Kidney (tissue), 22 donors: ENCODE measurements at places on chromosomes 1 and 21.
A peak's percentile ranks its signal among the peaks of the same experiment; 100 is the strongest.

- H3K4me1 ChIP-seq, result peaks cover 3% of the 10 kb centered on the region
- H3K27ac ChIP-seq, result no peak overlapping the region
- H3K4me3 ChIP-seq, result no peak overlapping the region
- peak; percentile 48 for DNase-seq
- no peaks in the 10 kb centered on the region for H3K36me3 ChIP-seq
These were observed 26.2 kb upstream of the TARBP1 start for GRCh38 chr1:234504969-234505768.

DNA sequence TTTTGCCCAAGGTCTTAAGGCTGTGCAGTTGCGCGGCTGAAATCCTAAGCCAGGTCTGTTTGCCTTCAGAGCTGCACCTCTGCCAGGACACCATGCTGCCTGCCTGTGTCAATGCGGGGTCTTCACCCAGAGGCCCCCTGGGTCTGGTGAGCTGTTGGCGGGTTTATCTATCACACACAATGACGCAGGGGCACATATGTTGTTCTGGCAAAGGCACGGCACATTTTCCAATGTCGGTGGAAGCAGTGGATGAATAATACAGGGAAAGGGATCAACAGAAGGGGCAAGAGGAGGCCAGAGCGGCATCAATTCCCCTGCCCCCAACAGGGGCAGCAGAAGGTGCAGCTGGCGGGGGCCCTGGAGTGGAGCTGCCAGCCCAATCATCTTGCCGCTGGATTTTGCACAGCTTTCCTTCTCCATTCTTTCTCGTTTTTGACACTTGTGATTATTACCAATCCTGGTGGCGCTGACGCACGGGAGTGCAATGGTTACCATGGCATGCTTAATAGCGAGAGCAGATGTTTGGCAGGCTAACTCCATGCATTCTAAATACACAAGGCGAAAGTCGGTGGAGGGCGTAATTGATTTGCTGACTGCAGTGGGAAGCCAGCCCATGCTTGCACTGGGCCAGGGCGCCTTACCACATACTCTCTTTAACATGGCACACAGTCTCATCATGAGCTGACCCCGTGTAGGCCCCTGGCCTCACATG is 45.8 kb upstream of the CYP2J2 start:
- no peaks in the 10 kb centered on the region for H3K27me3 ChIP-seq
- H3K4me1 ChIP-seq, result no peaks in the 10 kb centered on the region
- H3K4me3 ChIP-seq, result no peak overlapping the region
- no peaks in the 10 kb centered on the region for H3K36me3 ChIP-seq
- H3K27ac ChIP-seq, result no peak overlapping the region

DNA sequence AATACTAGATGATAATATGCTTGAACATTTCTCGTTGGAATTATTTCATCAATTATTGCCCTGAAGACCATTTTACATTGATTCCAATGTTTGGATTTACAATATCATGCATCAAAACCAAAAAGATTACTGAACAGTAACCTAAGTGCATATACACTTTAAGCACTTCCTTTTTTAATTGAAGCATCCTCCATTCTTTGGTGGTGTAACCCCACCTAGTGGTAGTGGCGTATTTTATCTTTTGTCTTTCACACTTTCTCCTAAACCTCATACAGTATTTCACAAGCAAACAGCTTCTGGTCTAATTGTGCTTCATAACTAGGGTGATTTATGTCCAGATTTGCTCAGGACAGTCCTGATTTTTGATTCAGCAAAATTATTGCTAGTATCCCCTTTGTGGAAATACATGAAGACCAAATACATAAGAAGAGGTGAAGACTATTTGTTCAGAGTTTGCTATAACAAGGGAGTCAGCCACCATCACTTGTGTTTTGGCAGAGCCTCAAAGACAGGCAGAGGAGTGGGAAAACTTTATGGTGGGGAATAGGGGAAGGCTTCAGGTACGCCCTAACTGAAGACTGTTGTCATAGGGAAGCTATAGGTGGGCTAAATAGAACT is 3.4 kb upstream of the NVL start:
- no peaks in the 10 kb centered on the region for H3K27me3 ChIP-seq
- H3K36me3 ChIP-seq, result no peaks in the 10 kb centered on the region
- no peak overlapping the region for H3K27ac ChIP-seq
- no peak overlapping the region for H3K4me3 ChIP-seq
- no peaks in the 10 kb centered on the region for H3K4me1 ChIP-seq

DNA sequence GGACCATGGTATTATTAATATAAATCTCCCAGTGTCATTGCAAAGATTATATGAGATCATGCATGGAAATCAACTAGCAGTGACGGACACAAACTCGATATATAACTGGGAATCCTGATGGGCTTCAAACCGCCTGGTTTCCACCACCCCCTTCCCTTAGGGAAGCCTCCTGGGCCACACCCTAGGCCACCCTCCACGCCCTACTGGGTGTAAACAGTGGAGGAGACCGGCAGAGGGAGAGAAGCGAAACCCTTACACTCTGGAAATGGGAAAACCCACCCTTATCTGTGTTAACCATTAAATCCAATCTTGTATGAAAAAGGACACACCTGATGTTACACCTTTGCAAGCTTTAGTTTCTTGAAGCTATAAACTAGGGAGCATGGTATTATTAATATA is 595 bp upstream of the ZNHIT6 start:
- H3K4me1 ChIP-seq, result peaks cover 11% of the 10 kb centered on the region
- no peaks in the 10 kb centered on the region for H3K27me3 ChIP-seq
- DNase-seq, result no peak
- peak overlapping the region; percentile 98 for H3K4me3 ChIP-seq
- no peaks in the 10 kb centered on the region for H3K36me3 ChIP-seq
- no peak overlapping the region for H3K27ac ChIP-seq

DNA sequence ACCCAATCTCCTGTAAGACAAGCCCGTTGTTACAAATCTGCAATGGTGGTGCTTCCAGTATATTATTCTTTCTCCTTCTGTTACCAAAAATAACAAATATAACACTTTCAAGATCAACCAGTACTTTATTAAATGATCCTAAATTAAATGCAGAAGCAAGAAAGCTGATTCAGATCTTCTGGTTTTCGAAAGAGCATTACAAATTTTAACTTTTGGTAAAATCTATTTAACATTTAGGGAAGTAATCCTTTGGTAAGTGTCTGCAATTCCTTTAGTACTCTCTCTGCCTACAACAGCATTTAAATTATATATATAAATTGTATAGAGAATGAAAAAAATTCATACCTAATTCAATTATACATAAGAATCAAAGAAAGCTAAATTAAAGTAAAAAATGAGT is 198.6 kb upstream of the HMCN1 start:
- H3K4me3 ChIP-seq, result no peak overlapping the region
- H3K27me3 ChIP-seq, result no peaks in the 10 kb centered on the region
- no peaks in the 10 kb centered on the region for H3K4me1 ChIP-seq
- no peaks in the 10 kb centered on the region for H3K36me3 ChIP-seq

- DNase-seq, result no peak
- no peaks in the 10 kb centered on the region for H3K27me3 ChIP-seq
- H3K4me1 ChIP-seq, result no peaks in the 10 kb centered on the region
- no peaks in the 10 kb centered on the region for H3K36me3 ChIP-seq
- H3K27ac ChIP-seq, result no peak overlapping the region
These were observed 49.7 kb downstream of the SIPA1L2 start for GRCh38 chr1:232579958-232580941.

DNA sequence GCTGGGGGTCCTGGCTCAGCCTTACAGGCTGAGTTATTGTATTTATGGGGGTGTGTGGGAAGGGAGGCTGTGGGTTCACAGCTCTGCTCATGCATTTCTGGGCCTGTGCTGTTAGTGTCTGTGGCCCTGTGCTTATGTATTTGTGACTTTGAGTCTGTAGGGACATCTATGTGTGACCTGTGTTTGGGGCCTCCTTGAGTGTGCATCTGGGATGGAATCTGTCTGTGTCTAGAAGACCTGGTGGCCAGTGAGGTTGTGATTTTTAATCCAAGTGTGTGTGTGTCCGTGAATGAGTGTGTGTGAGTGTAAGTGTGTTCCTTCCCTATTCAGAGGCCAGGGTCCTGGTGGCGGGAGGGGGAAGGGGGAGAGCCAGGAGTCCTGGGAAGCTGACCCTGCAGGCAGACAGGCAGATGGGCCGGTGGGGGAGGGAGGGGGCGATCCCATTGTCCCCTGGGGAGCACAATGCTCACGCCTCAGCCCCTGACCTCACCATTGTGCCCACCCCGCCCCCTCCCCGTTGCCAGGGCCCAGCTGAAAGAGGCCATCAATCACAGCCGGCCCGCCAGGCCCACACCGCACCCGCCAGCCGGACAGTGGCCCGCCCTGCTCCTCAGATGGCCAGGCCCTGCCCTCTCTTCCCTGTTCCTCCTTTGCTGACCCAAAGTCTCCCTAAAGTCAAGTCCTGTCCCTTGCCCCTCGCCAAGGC is 19.6 kb downstream of the SLC27A3 start:
- H3K27ac ChIP-seq, result no peak overlapping the region
- H3K4me3 ChIP-seq, result no peak overlapping the region
- no peaks in the 10 kb centered on the region for H3K36me3 ChIP-seq

GRCh38 chr1:220826729-220827128 is 40.0 kb downstream of the MTARC1 start:
- H3K4me3 ChIP-seq, result no peak overlapping the region
- H3K27ac ChIP-seq, result no peak overlapping the region
- H3K27me3 ChIP-seq, result no peaks in the 10 kb centered on the region
- no peak for DNase-seq
- no peaks in the 10 kb centered on the region for H3K4me1 ChIP-seq
- no peaks in the 10 kb centered on the region for H3K36me3 ChIP-seq

DNA sequence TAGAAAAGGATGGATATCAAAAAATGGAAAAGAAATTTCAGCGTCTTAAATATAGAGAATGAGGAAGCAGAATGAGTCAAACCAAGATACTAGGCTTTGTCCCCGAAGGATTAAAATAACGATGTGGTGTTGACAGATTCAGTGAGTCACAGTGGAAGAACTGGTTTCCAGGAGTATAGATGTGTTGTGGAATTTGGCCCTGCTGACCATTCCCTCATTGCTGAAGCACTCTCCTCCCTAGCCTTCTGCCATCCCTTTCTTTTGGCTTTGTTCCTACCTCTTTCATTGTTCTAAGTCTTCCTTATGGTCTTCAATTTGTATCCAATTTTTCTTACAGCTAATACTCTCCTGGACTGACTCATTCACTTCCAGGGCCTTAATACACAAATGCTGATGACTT is 23.1 kb upstream of the USP25 start:
- no peaks in the 10 kb centered on the region for H3K36me3 ChIP-seq
- no peaks in the 10 kb centered on the region for H3K27me3 ChIP-seq
- H3K4me3 ChIP-seq, result no peak overlapping the region
- DNase-seq, result no peak
- H3K27ac ChIP-seq, result no peak overlapping the region

- no peak overlapping the region for H3K27ac ChIP-seq
- H3K36me3 ChIP-seq, result no peaks in the 10 kb centered on the region
- H3K4me3 ChIP-seq, result no peak overlapping the region
- no peak for DNase-seq
- H3K4me1 ChIP-seq, result no peaks in the 10 kb centered on the region
- no peaks in the 10 kb centered on the region for H3K27me3 ChIP-seq
These were observed 5.9 kb upstream of the RBBP5 start for GRCh38 chr1:205127646-205128045.

DNA sequence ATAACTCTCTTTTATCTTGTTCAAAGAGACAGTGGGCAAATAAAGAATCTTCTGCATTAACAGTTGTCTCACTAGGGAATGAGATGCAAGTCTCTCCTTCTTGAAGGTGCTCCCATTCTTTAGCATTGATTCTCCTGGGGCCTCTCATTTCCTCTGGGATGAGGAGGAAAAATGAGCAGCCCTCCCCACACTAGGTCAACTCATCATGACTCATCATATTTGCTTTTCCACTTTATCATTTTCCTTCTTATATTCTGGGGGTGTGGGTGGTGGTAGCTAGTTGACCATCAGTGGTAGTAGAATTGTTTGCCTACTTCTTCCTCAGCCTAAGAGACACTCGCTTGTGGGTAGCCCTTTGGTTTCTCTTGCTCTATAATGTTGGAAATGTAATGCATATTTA is 182.0 kb upstream of the C1orf87 start:
- DNase-seq, result no peak
- H3K27me3 ChIP-seq, result no peaks in the 10 kb centered on the region
- no peak overlapping the region for H3K27ac ChIP-seq
- no peaks in the 10 kb centered on the region for H3K4me1 ChIP-seq
- no peak overlapping the region for H3K4me3 ChIP-seq
- H3K36me3 ChIP-seq, result no peaks in the 10 kb centered on the region

- no peaks in the 10 kb centered on the region for H3K36me3 ChIP-seq
- H3K27me3 ChIP-seq, result no peaks in the 10 kb centered on the region
- no peak for DNase-seq
- H3K27ac ChIP-seq, result no peak overlapping the region
- peaks cover 4% of the 10 kb centered on the region for H3K4me1 ChIP-seq
These were observed 3.5 kb upstream of the COA6 start for GRCh38 chr1:234369784-234370183.

DNA sequence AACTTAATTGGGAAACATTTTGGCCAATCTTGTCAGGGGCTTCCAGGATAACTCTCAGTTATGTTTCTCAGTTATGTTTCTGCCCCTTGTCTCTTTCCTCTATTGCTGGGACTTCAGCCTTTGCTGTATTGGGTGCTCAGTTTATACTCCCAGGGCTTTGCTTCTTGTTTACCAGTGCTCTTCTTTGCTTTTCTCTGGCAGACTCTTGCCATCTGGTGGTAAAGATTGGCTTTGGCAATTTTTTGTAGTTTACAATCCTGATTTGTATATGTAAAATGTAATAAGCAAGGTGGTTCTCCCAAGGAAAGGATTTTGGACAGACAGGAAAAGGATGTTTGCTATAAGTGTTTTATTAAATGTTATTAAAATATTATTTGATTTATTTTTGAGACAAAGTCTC is 37.9 kb downstream of the FABP3 start:
- H3K27ac ChIP-seq, result no peak overlapping the region
- peaks cover 5% of the 10 kb centered on the region for H3K36me3 ChIP-seq
- H3K27me3 ChIP-seq, result no peaks in the 10 kb centered on the region
- H3K4me1 ChIP-seq, result no peaks in the 10 kb centered on the region

DNA sequence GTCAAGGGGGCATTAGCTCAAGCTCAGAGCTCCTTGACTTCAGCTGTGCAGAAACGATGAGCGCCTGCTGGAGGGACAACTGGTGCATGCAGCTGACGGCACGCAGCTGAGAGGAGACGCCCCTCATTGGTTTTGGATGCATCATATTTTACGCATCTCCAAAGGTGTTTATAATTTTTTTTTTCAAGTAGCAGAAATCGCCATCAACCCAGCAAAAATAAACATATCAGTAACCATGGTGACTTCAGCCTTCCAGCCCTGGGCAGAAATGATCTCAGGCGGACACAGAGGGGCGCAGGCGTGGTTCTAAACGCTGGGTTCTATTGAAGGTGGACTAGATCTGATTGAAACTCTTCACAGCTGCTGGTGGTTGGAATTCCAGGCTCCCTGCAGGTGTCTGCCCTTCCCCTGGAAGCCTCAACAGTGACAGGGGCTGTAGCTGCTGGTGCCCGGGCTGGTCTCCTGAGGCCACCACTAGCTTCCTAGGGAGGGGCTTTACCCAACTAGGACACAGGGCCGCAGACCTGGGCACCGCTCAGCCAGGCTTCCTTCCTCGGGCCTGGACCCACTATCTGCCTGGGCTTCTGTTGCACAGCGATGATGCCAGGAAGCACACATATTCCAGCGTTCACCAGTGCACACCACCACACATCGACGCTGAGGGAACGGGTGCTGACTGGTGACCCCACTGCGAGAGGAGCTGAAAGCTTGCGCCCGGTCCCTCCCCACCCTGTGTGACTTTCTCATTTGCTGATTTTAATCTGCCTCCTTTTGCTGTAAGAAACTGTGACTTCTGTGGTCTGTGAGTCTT is 63.7 kb upstream of the ABCG1 start:
- H3K36me3 ChIP-seq, result no peaks in the 10 kb centered on the region
- no peak overlapping the region for H3K4me3 ChIP-seq
- H3K4me1 ChIP-seq, result peaks cover 6% of the 10 kb centered on the region
- H3K27me3 ChIP-seq, result no peaks in the 10 kb centered on the region

GRCh38 chr21:39366563-39366962 is 17.7 kb upstream of the HMGN1 start:
- H3K4me3 ChIP-seq, result no peak overlapping the region
- H3K36me3 ChIP-seq, result no peaks in the 10 kb centered on the region
- no peaks in the 10 kb centered on the region for H3K27me3 ChIP-seq
- no peaks in the 10 kb centered on the region for H3K4me1 ChIP-seq
